HEK293T (cell line): ENCODE measurements at places on chromosomes 4 and X.

DNA sequence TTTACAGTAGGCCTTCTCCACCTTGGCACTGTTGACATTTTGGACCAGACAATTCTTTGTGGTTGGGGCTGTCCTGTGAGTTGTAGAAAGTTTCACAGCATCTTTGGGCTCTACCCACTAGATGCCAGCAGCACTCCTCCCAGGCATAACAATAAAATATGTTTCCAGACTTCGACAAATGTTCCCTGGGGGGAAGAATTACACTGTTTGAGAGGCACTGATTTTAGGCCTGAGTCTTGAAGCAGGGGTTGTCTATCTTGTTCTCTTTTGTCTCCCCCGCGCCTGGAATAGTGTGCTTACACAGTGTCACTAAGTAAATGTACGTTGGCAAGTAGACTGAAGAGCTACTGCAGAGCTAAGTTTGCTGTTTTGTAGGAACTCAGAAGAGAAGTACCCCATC, 254.4 kb upstream of the BOD1L1 start:
- no peak for DNase-seq

GRCh38 chrX:2383144-2383543, 117.6 kb downstream of the DHRSX start:
- DNase-seq, result no peak

DNA sequence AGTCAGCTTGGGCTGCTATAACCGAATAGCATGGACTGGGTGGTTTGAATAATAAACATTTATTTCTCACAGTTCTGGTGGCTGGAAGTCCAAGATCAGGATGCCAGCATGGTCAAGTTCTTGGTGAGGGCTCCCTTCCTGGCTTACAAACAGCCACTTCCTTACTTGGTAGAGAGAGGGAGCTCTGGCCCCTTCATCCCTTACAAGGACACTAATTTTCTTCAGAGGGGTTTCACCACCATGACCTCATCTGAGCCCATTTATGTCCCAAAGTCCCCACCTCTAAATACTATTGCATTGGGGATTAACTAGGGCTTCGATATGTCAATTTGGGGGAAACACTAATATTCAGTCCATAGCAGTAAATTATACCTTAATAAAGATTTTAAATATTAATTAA, 61.8 kb downstream of the CLNK start:
- no peak for DNase-seq

- no peak for DNase-seq
These were observed 25.6 kb downstream of the NR0B1 start for GRCh38 chrX:30283456-30284200.

DNA sequence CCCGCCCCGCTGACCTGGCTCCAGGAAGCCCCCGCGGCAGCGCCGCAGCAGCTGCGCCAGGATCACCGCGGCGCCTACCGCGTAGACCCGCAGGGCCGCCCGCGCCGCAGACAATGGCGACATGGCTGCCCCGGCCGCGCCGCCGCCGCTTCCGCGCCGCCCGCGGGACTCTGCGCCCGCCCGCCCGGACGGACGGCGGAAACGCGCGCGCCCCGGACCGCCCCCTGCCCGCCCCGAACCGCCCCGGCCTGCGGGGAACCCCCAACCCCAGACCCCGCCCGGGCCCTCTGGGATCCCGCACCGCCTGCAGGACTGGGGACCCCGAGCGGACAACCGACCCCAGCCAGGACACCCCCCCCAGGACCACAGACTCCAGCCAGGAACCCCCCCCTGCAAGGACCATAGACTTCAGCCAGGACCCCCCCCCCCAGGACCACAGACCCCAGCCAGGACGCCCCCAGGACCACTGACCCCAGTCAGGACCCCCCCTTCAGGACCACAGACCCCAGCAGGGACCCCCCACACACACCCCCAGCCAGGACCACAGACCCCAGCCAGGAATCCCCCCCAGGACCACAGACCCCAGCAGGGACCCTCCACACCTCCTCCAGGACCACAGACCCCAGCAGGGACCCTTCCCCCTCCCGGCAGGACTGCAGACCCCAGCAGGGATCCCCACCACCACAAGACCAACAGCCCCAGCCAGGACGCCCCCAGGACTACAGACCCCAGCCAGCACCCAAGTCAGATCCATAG, at the start of the genes DHRSX and ZBED1:
Gene DHRSX (minus strand): TSS at position 174 of the 756 bp plus-strand sequence. CDS start 51 bp downstream, at position 123.
Gene ZBED1 (minus strand): TSS at position 174 of the 756 bp plus-strand sequence. CDS start 10,257 bp downstream, outside the sequence.
- peak; percentile 59 for DNase-seq

- DNase-seq, result no peak
These were observed 126.1 kb downstream of the EIF4E start for GRCh38 chr4:98802770-98803198.

- no peak for DNase-seq
These were observed 26.2 kb downstream of the DLG3 start for GRCh38 chrX:70470850-70471289.

DNA sequence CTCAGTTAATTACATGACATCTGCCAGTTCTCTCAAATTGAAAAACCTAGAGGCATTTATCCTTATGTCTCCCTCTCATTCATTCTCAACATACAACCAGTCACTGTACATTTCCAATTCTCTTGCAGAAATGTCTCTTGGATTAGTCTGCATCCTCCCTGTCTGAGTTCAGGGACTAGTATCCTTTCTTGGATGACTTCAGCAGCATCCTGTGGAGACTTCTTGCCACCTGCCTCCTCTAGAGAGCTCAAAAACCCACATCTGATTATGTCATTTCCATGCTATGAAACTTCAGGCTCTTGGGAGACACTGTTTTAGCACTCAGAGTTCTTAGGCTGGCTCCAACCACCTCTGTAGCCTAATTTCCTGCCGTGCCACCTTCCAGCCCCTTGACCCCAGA, 515.1 kb upstream of the DIPK2B start:
- no peak for DNase-seq

DNA sequence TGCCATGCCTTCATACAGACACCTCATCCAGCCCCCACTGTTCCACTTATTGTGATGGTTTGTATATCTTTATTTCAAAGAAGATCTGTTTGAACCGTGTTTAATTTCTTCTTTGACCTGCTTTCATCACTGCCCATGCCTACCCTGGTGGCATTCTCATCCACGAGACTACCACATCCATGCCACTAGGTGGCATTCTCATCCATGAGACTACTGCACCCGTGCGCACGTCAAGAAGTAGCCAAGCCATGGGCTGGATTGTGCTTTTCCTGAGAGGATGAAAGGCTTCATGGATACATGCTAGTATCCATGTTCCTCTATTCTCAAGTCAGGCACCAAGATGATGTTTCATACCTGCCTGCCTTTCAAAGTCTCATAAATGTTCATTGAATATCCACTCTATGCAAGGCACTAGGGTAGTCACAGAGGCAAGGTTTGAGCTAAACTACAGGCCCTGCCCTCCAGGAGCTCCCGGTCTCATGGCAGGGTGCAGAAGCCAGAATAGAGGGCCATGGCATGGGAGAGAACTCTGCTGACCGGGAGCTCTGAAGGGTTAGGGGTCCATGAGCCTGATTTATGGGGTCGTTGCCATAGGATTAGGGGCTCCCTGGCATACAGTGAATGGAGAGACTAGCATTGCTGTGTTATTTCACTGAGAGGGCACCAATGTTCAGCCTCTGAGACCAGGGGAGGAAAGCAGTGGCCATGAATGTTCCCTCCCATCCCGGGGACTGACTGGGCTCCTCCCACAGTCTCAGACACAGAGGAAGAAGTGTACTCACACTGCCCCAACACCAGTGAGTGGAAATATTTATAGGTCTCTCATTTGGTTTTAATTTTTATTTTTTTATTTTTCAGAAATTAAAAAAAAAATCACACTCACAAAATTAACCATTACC, 24.8 kb upstream of the EOLA2 start:
- peak; percentile 67 for DNase-seq

DNA sequence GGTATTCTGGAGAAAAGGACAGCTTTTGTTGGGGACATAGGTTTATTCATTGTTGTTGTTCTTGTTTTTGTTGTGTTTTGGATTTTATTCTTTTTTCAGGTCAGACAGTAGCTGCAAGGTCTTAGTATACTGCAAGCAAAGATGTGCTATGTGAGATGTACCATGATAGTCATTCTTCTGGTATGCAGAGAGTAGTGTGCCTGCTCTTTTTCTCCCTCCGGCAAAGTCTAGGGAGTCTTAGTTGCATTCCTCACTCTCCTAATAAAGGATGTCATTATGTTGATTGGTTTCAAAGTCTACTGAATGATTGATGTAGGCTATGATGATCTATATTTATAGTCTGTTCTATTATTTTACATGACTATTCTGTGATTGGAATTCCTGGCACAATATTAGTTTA, 119.9 kb upstream of the POF1B start:
- DNase-seq, result no peak

GRCh38 chr4:6480534-6481088, 8.2 kb upstream of the PPP2R2C start:
- DNase-seq, result no peak

DNA sequence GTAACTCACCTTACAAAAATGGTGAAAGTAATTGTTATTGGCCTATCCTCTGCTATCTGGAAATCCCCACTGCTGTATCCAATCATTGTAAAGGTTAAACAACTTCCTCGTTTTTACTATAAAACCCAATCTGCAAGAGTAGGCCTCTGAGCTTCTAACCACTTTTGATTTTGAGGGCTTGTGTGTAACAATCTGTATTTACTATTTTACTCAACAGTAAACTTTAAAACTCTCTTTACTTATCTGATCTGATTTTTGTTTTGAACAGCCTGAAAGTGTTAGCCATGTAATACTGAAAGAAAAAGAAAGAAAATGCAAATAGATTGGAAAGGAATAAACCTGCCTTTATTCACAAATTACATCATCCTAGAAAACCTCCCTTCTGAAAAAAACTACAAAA, 63.1 kb downstream of the SLC10A7 start:
- no peak for DNase-seq

- DNase-seq, result no peak
These were observed 78.9 kb upstream of the RXFP1 start for GRCh38 chr4:158442736-158443135.

DNA sequence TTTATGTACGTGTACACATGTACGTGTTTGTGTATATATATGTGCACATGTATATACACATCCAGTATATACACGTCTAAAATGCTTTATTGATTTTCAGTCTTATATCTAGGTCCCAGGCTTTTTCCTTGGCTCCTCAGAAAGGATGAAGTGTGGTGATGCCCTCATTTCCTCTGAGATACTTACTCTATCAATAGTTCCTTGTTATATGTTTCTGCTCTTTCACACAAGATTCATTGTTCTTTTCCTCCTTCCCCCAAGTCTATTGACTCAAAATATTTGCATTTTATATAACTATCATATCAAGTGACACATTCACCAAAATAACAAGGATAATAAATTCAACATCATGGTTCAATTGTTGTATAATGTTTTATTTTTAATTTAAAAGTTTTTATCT, 359.2 kb downstream of the EPHA5 start:
- no peak for DNase-seq

GRCh38 chr4:169675825-169676224, 55.4 kb downstream of the CLCN3 start:
- no peak for DNase-seq

GRCh38 chr4:65515646-65516045, 154.6 kb downstream of the EPHA5 start:
- no peak for DNase-seq

- DNase-seq, result no peak
These were observed 73.3 kb downstream of the DCTD start for GRCh38 chr4:182843808-182844325.

GRCh38 chr4:61583696-61584095, 383.6 kb downstream of the ADGRL3 start:
- no peak for DNase-seq

- DNase-seq, result no peak
These were observed 243.3 kb downstream of the FSTL5 start for GRCh38 chr4:161920304-161921052.

GRCh38 chr4:167020410-167020809, 213.9 kb downstream of the SPOCK3 start:
- DNase-seq, result no peak

DNA sequence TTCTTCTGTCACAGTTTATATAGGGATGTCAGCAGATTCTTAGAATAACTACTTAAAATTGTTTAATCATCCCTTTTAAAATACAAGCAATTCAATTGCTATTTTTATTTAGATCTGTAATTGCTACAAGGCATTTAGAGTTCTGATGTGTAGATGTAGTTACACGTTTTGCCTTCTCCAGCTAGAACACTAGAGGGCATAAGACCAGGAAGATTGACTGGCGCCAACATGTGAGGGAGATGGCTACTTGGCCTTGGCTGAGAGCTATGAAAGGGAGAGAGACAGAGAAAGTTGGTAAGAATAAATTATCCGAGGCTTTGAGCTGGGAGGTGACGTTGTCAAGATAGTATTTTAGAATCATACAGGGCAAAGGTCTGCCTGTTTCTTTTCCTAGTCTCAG, 563.7 kb upstream of the PRKX start:
- DNase-seq, result peak; percentile 7

- DNase-seq, result no peak
These were observed 300.7 kb downstream of the ARAP2 start for GRCh38 chr4:35943606-35944005.

DNA sequence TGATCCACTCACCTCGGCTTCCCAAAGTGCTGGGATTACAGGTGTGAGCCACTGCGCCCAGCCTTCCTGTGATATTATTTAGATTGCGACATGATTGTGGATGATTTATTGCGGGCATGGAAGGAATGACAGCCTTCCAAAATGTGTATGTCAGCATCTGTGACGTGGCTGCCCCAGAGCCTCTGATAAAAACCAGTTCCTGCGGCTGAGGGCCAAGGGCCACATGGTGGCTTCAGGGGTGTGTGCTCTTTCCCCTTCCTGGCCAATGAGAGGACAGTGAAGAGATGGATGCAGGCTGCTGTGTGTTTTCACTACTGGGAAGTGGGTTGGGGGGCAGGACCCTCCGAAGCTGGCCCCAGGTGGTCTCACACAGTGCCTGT, 57.4 kb upstream of the HGFAC start:
- no peak for DNase-seq

- DNase-seq, result no peak
These were observed 9.2 kb downstream of the IRAK1 start for GRCh38 chrX:154010330-154011087.

DNA sequence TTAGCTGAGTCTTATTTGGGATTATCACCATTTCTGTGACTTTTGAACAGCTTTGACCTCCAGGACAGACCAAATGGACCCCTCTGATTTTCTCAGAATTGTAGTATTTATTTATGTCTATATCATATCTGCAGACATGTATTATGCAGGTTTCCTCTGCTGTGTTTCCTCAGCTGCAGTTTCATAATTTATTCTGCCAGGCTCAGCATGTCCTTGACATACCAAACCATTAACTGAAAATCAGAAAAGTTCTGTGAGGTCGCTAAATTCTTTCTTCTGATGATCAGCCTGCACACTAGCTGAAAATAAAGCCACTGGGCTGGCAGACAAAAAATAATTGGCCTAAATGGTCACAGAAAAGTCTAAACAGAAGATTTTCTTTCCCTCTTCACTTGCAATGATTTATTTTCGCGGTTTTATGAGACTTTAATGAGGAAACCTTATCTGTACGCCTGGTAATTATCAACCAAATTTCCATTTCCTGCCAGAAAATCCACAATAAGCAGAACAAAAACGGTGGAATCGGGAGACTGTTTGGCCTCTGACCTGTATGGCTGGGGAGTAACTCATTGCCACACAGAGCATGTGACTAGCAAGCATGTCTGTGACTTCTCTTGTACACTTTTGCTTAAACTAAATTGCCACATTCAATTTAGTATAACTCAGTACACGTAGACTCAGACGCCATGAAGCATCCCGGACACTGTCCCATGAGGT, 150.9 kb downstream of the ENPP6 start:
- DNase-seq, result no peak
